Stimulated activated CD8-positive, alpha-beta memory T cell treated with anti-CD3 and anti-CD28 coated beads, Interleukin-4, amount 100 ng/mL, for 24 hours (primary cell): ENCODE measurements at places on chromosomes 16 and 17.
A peak's percentile ranks its signal among the peaks of the same experiment; 100 is the strongest.

DNA sequence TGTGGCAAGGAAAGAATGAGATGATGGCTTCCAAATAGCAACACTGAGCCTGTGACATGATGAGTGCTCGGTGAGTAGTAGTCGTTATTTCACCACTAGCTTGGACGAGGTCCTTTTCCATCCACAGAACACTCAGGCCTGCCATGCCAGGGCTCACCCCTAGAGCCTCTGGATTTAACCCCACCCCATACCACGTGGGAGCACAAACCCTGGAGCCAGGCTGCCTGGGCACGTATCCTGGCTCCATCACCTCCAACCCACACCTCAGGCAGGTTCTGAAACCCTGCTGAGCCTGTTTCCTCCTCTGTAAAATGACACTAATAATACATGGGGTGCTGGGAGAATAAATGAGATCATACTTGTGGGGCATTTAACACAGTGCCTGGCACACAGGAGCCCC is 192.4 kb downstream of the KATNIP start:
- DNase-seq, result no peak

DNA sequence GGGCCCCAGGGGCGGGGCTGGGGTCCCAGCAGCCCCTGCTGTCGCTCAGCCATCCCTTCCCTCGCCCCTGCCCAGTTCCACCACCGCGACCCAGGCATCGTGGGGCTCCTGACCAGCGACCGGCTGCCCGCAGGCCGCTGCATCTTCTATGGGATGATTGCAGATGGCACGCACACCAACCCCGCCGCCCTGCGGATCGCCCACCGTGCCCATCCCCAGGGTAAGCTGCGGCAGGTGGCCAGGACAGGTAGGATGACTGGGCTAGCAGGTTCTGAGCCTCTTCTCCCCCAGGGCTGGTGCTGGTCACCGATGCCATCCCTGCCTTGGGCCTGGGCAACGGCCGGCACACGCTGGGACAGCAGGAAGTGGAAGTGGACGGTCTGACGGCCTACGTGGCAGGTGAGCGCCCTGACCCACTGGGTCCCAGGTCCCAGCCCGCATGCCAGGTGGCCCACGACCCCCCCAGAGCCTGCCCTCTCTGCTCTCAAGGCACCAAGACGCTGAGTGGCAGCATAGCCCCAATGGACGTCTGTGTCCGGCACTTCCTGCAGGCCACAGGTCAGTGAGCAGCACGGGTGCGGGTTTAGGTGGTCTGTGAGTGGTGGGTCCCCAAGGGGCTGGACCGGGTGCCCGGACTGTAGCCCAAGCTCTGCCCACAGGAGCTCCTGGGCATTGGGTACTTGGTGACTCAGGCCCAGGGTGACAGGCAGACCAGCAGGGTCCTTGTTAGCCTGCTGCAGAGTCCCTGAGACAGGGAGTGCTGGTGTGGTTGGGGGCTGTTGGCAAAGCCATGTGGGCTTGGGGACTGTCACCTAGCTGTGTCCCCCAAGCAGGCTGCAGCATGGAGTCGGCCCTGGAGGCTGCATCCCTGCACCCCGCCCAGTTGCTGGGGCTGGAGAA is 2.8 kb downstream of the CEMP1 start:
- DNase-seq, result no peak

- DNase-seq, result no peak
Measured at GRCh38 chr16:15575293-15576049, 67.5 kb downstream of the MARF1 start.

DNA sequence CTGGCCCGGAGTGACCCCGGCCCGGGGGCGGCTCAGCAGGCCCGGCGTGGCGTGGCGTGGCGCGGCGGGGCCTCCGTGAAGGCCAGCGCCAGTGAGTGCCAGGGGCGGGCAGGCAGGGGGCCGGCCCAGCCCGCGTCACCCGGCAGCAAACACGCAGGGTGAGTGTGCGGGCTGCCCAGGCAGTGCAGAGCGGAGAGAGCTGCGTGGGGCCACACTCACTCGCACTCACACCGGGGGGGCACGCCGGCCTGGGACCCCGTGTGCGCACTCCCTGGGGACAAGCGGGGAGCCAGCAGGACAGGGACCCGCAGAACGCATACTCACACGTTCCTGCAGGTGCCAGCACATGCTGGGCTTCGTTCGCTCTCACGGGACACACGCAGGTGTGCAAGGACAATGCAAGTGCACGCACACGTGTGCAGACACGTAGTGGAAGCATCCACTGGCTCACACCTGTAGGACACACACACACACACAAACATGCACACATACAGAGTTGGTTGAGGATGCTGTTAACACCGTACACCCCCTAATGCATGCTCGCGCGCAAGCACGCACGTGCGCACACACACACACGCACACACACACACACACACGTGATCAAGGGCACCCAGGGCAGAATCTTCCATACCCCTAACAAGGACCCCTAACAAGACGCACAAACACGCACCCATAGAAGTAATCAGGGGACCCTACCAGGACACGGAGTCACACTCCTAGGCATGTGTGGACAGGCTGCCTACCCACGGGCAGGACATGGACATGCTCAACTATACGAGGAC is 7.7 kb downstream of the USP6 start:
- no peak for DNase-seq

DNA sequence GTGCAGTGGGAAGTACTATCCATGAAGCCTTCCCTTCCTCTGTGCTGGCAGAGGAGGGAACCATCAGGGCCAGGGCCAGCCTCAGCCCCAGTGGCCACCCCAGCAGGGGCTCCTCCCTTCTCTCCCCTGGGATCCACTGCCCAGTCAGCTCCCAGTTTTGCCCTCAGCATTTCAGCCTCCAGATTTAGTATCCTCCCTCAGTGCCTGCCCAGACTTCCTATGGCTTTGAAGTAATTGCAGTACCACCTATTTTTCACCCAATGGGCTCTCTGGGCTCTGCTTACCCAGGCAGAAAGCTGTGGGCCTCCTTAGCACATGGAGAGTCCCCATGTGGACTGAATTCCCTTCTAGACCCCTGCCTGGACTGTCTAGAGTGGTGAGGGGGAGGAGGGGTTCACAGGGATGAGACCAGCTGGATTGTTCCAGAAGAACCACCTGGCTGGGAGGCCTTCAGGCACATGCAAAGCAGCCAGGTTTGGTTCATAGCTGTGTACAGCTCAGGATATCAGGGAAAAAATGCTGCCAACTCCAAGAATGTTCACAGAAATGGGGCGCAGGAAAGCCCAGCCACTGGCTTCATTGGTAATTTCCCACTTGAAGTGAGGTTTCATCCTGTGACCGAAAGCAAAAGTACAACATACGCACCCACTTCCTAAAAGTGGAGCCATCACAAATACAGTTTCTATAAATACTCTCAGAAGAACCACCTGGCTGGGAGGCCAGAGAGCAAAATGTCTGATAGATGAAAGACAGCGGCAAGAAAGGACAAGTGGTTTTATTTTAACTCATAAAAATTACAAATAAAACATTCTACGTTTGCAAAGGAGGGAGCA is 15.2 kb upstream of the HERPUD1 start:
- DNase-seq, result no peak

DNA sequence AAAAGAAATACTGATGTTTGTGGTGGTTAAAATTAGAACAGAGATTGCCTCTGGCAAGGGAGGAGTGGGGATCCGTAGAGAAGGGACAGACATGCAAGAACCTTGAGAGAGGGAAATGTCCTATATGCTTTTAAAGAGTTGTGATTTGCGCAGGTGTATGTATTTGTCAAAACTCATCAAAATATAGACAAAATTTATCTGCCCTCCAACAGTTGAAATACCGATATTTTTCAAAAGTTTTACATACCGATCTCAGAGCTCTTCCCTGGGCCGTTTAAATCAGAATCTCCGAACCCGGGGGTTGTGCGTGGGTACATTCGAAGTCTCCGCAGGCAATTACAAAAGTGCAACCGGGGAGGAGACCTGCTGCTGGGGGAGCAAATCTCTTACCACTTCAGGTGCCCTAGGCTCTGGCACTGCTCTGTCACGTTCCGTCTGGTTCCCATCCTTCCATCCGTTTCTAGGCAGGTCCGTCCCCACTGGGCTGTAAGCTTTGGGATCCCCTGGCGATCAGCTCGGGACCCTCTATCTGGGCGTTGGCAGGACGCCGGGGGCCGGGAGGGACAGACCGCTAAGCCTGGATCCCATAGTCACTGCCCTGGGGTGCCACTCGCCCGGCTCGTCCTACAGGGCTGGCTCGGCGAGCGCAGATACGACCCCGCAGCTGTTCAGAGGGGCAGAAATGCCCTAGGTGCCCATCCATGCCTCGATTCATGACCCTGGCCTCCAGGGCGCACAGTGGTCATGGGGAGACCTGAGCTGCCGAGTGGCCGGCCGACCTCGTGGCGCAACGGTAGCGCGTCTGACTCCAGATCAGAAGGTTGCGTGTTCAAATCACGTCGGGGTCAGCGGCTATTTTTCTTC is 4.2 kb downstream of the BORCS6 start:
- peak; percentile 88 for DNase-seq
